ENCODE measurements at places on chromosomes 4 and X.
A peak's percentile ranks its signal among the peaks of the same experiment; 100 is the strongest.

GRCh38 chrX:31420711-31421151 lies 348.9 kb upstream of the FTHL17 start:
- no peak for DNase-seq

- DNase-seq, result no peak
Measured at GRCh38 chr4:188107931-188108843, 1.2 kb downstream of the TRIML2 start.

- no peak for DNase-seq
Measured at GRCh38 chrX:56784666-56785065, 55.6 kb downstream of the NBDY start.

GRCh38 chrX:97609938-97610337 lies 726.2 kb downstream of the RPA4 start:
- DNase-seq, result no peak

DNA sequence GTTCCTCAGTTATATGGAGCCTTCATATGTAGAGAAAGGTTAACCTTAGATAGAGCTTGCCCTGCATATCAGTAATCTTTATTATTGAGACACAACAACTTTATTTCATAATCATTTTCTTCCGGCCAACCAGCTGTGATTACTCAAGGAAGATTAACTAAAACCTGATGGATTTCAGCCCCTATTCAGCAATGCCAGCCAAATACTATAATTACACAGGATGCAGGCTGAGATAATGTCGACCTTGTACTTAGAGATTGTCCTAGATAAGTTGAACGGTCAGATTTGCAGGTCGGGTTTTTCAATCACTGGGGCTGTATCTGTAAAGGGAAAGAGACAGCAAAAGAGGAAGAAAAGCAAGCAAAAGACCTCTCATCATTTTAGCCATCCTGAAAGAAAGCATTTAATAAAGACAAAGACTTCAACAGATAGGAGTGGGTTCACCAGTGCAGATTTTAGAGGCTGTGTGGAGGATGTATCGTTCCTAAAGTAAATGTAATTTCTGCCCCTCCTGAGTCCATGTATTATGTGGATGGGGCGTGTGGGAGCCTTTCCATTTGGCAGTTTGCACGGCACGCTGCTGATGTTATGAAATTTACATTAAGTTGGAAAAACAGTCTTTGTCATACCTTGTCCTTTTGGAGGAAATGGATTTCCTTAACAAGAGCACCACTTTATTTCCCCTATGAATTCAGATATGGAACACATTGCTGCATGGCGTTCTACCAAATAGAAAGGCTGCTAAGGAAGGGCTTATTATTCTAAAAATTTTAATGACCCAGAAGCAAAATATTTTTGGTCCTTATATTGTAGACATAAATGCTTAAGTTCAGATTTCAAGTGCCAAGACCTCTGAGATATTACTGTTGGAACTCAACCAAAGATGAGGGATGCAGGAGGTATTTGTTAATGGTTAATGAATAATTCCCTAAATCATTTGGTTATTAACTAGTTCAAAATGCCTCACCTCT lies 496.7 kb downstream of the SPRY1 start:
- DNase-seq, result no peak

DNA sequence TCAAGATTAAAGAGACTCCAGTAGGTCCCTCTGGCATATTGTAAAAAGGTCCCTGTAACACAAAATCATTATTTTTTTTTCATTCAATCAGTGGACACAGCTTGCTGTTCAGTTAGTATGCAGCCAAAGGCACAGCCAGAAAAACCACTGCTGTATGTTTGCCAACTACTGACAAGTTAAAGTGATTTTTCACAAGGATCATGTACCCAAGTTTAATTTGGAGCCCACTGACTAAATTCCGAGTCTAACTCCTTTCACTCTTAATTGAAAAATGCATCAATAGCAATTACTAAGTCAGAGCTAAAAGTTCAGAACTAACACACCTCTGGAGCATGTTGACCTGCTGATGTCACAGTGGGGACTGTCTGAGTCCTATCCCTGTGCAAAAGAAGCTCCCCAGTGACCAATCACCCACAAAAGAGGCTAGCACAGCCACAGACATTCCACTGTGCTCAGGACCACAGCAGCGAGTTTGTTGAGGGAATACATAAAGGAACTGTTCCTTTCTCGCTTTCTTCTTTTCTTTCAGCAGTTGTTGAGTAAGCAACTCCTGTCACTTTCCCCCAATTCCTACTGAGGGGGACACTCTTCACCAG lies 60.4 kb downstream of the STX18 start:
- no peak for DNase-seq

DNA sequence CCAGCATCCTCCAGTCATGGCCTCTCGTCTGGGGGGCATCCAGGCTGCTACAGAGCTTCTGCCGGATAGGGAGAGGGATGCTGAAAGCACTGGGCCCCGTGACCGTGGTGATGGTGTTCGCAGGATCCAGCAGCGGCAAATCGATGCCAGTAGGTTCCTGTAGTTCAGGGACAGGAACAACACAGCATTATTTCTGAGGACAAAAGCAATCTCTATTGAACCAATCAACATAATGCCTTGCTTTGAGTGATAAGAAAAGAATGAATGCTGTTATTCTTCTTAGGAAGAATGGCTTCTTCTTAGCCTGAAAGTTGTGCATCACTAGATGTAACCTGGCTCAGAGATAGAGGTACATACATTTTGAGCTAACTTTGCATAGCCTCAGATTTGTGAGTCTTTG lies 378.6 kb downstream of the UNC5C start:
- DNase-seq, result no peak

DNA sequence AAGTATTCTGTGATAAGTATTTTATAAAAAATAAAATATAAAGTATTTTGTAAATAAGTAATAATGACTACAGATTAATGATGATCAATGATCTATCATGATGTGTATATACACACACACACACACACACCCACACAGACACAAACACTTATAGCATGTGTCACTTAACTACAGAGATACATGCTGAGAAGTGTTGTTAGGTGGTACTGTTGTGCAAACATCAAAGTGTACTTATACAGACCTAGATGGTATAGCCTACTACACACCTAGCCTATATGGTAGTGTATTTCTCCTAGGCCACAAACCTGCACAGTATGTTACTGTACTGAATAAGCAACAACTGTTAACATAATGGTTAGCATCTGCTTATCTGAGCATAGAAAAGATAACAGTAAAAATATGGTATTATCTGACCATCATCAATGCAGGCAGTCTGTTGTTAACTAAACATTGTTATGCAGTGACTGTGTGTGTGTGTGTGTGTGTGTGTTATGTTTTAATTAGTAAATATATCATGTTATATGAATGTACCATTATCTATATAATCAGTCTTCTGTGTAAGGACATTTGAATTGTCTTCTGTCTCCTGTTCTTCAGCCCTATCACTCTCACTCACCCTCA lies 138.2 kb downstream of the CAMK2D start:
- no peak for DNase-seq

GRCh38 chrX:115560978-115561604 lies at the start of gene PLS3:
Gene PLS3 (plus strand): TSS chrX:115561174. CDS start chrX:115610251, 49,077 bp downstream.
- no peak for DNase-seq

DNA sequence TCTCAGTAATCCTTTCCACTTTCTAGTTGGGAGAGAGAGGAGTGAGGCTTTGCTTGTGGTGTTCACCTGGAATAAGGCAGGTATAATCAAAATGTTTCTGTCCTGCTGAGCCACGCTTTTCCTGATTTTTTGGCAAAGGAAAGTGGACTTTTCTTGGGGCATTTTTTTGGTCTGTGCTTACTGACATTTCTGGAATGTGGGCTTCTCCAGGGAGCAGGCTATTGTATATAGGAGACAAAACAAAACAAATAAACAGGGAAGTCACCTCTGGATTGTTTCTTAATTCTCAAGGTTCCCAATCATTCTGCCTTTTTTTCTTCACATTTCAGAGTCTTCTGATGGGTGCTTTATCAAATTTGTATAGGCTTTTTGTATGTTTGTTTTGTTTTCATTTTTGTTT lies 25.7 kb upstream of the RP2 start:
- no peak for DNase-seq

- no peak for DNase-seq
Measured at GRCh38 chr4:72286185-72286584, 254.4 kb downstream of the NPFFR2 start.

DNA sequence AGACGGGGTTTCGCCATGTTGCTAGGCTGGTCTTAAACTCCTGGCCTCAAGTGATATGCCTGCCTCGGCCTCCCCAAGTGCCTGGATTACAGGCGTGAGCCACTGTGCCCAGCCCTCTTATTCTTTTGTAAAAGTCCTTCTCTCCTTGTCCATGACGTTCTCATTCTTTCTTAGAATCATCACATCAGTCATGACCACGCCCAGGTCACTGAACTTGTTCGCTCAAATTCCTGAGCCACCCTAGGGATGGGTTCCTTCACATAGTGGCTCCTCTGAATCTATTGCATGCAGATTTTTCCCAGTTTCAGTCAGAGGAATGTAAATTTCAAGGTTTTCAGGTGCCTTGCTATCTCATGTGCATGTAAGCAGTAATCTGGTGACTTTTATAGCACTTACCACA lies 15.7 kb downstream of the JADE1 start:
- DNase-seq, result no peak

GRCh38 chr4:86846921-86847320 lies 2.3 kb downstream of the SLC10A6 start:
- DNase-seq, result no peak

- DNase-seq, result no peak
Measured at GRCh38 chrX:73683236-73683859, 120.4 kb downstream of the CHIC1 start.

DNA sequence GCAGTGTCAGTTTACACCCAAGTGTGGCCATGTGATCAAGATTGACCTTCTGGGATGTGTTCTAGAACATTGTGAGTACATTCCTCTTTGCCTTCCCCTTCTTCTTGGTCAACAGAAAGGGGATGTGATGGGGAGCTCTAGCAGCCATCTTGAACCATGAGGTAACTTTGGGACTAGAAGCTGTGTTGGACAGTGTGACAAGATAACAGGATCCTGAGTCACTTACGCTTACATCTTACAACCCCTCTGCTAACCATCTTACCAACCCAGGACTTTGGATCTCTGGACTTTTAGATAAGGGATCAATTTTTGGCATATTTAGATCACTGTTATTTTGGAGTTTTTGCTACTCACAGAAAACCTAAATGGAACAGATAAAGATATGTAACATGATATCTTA lies 625.6 kb downstream of the BCOR start:
- DNase-seq, result no peak

DNA sequence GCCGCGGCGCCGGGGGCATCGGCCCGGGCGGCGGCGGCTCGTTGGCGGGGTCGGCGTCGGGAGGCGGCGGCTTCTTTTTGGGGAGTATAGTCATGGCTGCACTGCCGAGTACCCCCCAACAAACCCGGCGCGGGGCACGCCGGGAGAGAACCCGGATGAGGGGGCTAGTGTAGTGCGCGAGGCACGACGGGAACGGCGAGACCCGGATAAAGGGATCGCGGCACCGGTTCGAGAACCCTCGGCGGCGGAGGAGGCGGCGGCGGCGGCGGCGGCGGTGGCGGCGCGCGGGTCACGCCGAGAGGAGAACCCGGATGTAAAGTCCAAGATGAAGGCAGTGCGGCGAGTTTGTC lies at the start of gene OTUD5:
OTUD5 (minus strand) TSS at position 131 of the 350 bp plus-strand sequence; CDS start at position 94, 37 bp downstream.
- DNase-seq, result peak; percentile 40

GRCh38 chr4:40515037-40515397 lies 114.6 kb downstream of the RBM47 start:
- DNase-seq, result no peak

DNA sequence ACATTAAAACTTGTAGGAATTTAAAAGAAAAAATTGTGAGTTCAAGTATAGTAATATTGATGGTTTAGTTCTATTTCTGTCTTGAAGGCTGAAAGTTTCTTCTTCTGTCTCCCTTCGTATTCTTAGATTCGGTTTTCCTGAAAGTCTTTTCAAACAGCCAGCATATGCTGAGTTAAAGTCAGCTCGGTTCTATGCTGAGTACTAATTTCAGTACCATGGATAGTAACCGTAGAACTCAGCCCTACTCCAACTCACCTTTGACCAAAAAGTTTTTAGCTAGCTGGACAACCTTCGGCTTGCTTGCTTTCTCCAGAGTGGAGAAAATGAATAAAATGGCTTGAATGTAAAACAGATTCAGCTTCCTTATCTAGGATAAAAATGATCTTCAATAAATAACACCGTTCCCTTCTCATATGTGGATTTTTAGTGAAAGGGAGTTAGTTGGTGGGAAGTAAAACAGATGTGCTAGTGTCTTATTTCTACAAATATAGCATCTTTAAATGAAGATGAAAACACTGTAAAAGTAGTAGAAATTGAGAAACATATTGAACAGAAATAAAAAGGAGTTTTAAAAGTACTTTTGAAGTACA lies 5.2 kb downstream of the POU4F2 start:
- DNase-seq, result no peak

DNA sequence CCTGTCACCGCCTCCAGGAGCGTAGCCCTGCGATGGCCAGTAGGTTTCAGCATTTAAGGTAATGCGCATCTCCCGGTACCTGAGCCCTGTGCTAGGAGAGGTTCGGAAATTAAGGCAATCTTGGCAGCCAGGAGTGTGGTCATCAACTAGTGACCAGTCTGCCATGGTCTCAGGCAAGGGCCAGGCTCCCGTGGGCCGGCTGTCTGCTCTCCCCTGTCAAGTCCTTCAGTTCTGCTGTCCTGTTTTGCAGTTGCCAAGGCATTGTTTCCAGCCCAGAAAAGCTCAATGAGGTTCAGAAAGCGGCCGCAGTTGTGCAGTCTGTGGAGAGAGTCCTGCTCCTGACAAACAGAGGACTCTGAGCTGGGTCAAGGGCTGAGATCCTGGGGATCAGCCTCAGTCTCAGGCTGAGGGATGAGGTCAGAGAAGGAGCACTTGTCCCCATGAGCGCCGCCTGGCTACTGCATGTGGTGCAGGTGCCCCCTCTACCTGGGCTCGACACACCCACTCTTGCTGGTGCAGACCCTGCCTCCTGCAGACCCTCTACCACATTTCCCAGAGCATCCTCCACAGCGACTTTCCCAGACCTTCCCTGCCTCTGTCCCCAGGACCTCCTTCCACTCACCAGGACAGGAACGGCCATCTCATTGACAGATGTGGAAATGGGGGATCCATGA lies 53.4 kb upstream of the PSAPL1 start:
- DNase-seq, result no peak

GRCh38 chr4:177251237-177251636 lies 58.4 kb upstream of the NEIL3 start:
- no peak for DNase-seq

DNA sequence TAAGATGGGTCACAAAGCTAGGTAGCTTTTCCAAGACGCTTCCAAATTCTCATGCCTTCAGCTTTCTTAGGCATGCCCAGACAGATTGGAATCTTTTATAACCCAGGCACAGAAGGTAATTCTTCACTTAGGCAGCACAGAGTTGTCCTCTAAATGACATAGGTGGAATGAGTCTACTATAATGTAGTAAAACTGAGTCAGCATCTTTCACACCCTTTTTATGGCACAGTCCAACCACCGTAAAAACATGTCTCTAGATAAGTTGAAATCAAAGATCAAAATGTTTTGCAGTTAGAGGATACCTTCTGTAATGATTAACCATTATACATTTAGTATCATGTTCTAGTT lies 128.4 kb upstream of the FAT1 start:
- DNase-seq, result no peak

DNA sequence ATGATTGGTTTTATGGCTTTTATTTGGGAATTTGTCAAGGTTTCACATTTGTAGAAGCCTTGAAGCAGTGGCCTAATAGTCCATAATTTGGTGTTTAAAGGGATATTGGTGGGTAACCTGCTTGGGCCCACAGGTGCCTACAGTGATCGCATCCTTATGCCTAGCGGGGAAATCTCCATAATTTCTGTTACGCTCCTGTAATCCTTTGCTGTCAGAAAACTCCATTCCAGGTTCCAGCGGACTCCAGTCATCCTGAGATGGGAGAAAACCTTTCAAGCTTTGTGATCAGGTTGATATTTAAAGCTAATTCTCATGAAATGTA lies 257.0 kb upstream of the JADE1 start:
- DNase-seq, result no peak

GRCh38 chr4:2280531-2281300 lies 18.8 kb upstream of the MXD4 start:
- no peak for DNase-seq
